ENCODE measurements at places on chromosomes 3 and 15. TPM values are rescaled to one million over a fixed set of nuclear protein-coding genes. Genes with fewer than 3 reads are reported as not detected.

The CX3CR1 gene
- total RNA-seq, result 1.5 TPM

The RLBP1 gene
- total RNA-seq, result not detected

The RBP2 gene
- not detected for total RNA-seq

The ROBO1 gene
- 138 TPM for total RNA-seq

The PATL2 gene
- total RNA-seq, result 0.79 TPM

The SEMA7A gene
- 11.7 TPM for total RNA-seq

The ACSBG1 gene
- total RNA-seq, result 23.6 TPM

GRCh38 chr3:86793786-86794185, 197.2 kb downstream of the VGLL3 start:
- DNase-seq, result peak; percentile 76

DNA sequence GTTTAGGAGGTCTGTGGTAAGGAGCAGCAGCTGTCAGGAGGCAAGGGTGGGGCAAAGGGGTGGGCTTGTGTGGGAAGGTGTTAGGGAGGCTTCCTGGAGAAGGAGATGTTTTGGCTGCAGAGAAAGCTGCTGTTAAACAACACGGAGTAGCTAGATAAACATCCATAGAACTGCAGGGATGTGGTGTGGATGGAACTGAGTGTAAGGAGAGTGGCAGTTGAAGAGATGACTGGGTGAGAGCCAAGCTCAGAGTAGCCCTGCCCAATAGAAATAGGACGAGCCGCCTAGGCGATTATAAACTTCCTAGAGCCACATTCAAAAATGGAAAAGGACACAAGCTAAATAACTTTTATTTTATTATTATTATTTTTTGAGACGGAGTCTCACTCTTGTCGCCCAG, 19.9 kb downstream of the RPLP1 start:
- DNase-seq, result no peak

DNA sequence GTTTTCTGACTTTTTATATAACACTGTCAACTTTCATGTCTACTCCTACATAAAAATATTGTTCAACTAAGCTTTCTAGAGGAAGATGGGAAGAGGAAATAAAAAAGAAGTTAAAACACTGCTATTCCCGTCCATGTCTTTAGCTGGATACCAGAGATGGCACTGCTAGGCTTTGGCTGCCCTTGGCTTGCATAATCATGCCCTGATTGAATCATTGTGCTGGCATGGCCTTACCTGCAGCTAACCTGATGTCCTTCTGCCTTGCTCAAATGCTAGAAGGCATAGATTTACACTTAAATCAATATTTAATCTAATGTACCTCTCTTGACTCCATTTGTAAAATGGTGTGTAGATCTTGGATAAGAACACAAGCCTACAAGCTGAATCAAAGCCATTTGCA, 539.7 kb upstream of the IL12A start:
- DNase-seq, result no peak

GRCh38 chr15:40543631-40544294, 21.1 kb downstream of the CCDC32 start:
- DNase-seq, result no peak

DNA sequence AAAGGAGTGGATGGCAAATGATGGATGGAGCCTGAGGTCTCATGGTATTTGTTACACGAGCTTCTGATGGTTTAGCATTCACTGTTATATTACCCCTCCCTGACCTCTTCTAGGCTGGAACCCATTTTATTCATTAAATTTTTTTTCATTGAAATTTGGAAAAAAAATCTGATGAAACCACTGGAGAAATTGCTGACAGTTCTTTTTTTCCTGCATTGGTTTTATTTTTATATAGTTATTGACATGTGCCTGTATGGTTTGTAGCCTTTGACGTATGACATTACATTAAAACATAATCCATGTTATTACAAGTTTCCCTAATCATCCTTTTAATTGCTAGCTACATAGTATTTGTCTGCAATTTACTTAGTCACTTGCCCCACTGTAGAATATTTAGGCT, 81.8 kb downstream of the CLDN11 start:
- no peak for DNase-seq

- DNase-seq, result no peak
These were observed 310.9 kb downstream of the MFSD1 start for GRCh38 chr3:159112724-159113123.

DNA sequence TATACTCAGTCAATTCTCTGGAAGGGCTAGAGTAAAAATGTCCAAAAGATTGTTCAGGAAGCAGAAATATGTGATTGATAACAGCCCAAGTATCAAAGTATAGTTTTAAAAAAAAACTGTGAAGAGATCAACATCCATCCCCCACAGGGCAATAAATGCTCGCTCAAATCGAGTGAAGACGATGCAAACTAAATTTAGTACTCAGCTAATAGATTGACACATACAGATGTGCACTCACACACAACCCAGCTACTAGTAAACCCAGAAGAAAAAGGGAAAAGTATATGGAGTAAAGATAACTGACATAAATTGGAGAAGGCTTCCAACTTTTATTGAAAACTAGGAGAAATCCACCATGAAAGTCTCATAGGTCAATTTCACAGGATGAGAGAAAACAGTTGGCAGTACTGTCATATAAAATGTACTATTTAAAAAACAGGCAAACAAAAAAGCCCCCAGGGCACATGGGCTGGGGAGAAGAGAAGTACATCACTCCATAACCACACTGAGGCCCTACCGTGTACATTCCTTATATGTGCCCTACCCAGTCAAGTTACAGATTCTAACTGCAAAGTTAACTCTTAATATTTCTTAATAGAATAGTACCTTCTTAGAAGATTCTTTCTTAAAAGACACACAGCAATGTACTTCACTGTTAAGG, 125.7 kb downstream of the TBL1XR1 start:
- no peak for DNase-seq

- no peak for DNase-seq
These were observed 230.0 kb upstream of the ST8SIA2 start for GRCh38 chr15:92163641-92164040.

DNA sequence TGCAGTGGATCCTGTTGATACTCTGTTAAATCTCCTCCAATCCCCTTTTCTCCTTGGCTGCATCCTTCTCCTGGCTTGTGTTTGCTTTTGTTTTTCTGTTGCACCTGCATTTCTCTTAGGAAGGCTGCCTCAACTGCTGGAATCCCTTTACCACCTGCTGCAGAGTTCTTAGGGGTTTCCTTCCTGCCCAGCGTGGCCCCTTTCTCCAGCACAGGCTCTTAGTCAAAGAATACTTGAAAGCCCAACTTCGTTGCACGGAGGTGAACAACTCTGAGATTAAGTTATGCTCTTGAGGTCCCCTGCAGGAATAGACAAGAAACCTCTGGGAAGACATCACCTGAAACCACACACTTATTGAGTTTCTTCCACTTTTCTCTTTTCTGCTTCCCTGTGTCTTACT, 121.6 kb upstream of the GRM7 start:
- no peak for DNase-seq
